LHCN-M2 (cell line): ENCODE measurements at places on chromosomes 11 and 22.
A peak's percentile ranks its signal among the peaks of the same experiment; 100 is the strongest.

GRCh38 chr11:35593143-35593542, 25.1 kb upstream of the FJX1 start:
- peak; percentile 98 for DNase-seq

DNA sequence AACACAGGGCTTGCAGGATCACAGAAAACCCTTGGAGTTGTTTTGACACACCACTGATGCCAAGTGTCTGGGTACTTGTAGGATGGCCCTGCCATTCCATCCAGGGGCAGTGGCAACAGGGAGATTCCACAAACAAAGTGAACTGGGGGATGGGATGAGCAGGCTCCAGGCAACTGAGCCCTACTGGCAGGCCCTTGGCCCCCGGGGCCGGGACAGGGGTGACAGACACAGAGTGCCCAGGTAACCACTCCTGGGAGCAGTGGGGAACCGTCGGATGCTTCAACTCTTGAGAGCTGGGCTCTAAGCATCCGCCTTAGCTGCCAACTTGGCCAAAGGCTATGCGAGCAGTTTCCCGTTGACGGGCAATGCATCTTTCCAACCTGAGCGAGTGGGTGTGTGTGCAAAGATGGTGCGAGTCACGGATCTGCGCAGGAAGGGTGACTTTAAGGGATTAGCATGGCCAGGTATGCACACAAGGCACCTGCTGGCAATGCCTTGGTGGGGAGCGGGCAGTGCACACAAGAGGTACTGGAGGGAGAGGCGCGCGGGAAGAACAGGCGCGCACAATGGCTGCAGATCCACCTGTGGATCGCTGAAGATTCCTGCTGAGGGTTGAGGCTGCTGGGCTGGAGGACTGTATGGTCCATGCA, 83.1 kb upstream of the PRODH start:
- no peak for DNase-seq

GRCh38 chr11:79758325-79758724, 317.5 kb upstream of the TENM4 start:
- no peak for DNase-seq

DNA sequence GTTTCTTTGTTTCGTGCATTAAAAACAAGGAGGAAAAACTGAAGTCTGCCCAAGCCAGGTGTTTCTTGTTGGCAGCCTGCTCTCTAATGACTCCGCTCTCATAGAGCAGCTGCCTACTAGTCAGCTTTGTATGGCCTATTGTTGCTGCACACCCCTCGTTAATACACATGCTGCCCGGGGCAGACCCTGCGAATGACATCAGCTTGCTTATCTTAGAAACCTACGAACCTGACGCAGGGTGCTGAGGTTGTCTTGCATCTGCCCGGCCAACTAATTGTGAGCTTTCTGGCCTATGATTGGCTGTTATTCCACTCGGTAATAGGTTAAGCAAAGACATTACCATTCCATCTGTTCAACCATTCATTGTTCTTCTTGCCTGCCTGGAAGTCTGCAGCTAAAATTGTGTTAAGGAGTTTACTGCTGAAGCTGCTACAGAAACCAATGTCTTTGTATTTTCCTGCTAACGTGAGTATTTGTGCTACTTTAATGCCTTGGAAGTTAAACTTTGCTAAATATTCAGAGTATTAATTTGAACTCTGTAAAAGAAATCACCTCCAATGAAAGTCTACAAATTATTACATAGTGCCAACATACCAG, 37.5 kb downstream of the ZC3H12C start:
- DNase-seq = peak; percentile 25

- no peak for DNase-seq
Measured at GRCh38 chr11:132839236-132839945, 692.9 kb downstream of the OPCML start.

- peak; percentile 80 for DNase-seq
Measured at GRCh38 chr11:44036811-44037657, 10.7 kb upstream of the ACCSL start.

DNA sequence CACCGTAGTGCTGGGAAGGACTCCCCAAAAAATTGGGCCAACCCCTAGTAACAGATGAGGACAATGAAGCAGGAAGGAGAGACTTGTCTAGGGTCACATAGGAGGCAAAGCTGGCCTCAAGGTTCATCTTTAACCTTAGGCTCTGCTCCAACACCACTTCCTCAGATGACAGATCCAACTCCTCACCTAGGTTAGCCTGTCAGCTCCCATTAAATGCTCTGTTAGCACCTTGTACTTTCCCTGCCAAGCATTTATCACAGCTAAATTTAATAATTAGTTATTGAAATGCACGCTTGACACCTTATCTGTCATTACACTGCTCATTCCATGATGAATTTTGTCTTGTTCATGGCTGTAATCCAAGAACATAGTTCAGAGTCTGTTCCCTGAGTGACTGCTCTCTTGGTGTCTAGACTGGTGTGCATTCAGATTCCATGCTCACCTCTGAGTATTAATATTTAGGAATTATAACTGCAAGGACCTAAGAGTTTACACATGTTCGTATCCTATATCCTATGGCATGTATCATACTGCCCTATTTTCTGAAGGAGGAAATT, 18.6 kb downstream of the MAP6 start:
- DNase-seq = no peak

- no peak for DNase-seq
Measured at GRCh38 chr11:46348566-46349401, 1.5 kb downstream of the DGKZ start.

- no peak for DNase-seq
Measured at GRCh38 chr11:64250415-64251015, 815 bp upstream of the PLCB3 start.

DNA sequence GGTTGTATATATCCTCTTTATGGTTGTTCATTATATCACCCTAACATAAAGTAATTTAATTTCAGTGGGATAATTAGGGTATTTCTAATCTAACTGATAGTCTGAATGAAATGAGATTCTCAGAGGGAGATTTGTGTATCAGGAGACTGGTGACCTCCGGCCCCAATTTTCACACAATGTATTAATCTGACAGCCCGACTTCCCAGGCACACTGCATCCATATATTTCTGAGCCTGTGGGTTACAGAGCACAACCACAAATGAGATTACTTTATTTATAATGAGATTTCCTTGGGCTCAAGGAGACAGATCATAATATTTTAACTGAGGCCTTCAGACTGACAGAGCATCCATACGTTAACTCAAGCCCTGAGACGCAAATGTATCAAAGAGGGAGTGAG, 125.9 kb downstream of the RCN1 start:
- no peak for DNase-seq

- no peak for DNase-seq
Measured at GRCh38 chr11:73187854-73188253, 30.2 kb upstream of the P2RY2 start.

GRCh38 chr11:11140510-11140909, 212.5 kb downstream of the CSNK2A3 start:
- no peak for DNase-seq

DNA sequence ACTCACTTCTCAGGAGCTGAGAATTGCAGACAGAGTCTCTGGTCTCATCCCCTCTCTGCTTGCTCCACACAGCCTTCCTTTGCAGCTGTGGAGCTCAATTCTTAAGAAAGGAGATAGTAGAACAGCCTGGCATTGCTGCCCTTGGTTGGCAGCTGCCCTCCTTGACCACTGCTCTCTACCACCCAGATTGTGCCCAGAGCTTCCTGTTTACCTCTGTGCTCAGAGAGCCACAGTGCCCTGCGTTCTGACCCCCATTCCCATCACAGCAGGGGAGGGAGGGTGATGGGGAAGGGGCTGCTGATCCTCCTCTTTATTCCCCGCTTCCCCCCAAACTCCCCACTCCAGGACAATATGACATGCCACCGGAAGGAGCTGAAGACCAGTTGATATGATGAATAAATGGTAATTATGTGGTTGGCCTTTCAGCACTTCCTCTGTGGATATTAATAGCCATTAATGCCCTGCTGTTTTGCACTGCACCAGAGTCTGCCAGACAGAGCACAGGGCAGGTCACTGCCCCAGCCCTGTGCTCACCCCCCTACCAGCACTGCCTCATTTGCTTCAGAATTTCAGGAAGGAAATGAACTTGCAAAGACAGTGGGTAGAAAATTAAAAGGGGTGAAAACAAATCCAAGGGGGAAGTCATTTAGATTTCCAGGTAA, 426.8 kb upstream of the CADM1 start:
- peak; percentile 40 for DNase-seq

DNA sequence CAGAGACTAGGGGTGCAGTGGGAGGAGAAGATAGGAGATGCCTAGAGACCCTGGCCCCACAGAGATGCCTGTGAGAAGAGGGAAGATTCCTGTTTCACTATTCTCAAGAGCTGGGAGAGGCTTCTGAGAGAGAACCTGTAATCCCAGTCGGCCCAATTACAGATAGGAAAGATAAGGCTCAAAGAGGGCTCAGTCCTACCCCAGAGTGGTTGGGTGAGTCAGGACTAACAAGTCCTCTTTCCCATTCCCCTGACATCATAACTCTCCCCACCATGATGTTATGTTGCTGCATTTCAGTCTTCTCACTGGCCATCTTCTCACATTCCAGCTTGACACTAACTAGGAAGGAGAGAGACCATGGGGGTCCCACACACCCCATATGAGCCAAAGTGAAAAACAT, 17.9 kb downstream of the ARHGEF12 start:
- DNase-seq = no peak

- no peak for DNase-seq
Measured at GRCh38 chr11:122888162-122888561, 5.6 kb downstream of the JHY start.

GRCh38 chr11:13277768-13278608, at the start of gene BMAL1:
BMAL1 (plus strand) TSS chr11:13277790; CDS start chr11:13354309, 76,519 bp downstream.
- DNase-seq = peak; percentile 30

DNA sequence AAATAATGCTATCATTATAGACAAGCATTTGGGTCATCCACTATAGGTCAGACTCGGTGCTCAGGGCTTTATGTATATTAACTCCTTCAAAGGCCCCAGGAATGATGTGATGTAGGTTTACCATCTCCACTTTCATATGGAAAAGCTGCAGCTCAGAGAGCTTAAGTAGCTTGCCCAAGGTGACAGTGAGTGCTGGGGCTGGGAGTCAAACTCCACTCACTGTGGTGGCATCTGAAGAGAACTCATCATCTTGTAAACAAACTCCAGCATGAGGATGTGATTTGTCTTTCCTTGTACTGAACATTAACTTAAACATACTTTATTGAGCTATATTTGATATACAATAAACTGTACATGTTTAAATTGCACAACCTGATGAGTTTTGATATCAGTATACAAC, 25.4 kb downstream of the TENM4 start:
- no peak for DNase-seq

DNA sequence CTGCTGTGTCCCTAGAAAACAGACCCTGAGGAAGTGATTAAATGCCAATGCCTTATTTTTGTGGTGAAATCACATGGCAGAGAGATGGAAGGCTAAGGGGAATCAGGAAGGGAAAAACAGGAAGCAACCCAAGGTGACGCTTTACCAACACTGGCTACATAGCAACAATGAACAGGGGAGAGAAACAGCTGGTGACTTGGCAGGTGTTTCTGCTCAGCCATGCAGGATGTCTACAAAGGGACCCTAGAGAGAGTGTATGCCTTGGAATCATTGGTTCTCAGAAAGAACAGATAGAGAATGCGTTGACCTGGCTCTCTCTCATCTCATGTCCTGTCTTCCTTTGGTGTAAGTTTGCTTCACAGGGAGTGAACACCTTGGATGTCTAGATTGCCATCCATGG, 911.9 kb downstream of the OPCML start:
- no peak for DNase-seq

- no peak for DNase-seq
Measured at GRCh38 chr11:129319751-129320150, 55.9 kb upstream of the BARX2 start.

DNA sequence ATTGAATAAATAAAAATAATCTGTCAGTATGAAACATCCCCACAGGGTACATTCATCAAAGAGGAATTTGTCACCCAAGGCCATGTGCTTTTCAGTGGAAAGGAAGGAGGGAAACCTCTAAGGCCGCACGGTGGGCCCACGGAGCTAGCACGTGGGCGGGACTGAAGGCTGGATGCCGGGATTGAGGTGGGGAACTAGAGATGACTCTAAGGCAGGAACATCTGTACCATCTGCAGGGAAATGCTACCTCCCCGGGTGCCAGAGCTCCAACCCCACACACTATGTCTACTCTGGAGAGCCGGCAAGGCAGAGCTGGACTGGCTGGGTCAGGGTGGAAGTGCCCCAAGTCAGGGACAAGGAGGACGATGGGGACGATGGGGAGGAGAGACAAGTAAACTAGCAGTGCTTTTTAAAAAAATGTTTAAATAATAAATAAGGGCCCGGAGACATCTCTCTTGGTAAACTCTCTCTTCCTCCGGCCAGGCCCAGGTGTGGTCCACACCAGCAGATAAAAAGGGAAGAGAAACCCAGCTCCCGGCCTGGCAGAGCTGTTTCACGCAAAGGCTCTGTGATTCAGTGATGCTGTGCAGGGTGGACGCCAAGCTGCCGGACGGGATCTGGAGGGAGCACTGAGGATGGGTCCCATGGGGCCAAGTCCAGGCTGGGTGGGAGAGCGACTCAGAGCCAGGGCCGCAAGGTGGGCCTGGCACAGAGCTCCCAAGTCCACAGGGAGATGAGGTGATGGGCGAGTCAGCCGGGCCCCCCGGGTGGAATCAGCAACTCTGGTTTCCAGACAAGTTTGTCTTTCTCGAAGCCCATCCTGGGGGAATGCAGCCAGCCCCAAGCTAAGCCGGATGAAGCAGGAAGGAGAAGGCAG, 5.8 kb downstream of the LIF start:
- peak; percentile 50 for DNase-seq

GRCh38 chr11:133399855-133400625, 132.3 kb downstream of the OPCML start:
- no peak for DNase-seq

- no peak for DNase-seq
Measured at GRCh38 chr11:85628771-85629341, 463 bp downstream of the TMEM126B start.

DNA sequence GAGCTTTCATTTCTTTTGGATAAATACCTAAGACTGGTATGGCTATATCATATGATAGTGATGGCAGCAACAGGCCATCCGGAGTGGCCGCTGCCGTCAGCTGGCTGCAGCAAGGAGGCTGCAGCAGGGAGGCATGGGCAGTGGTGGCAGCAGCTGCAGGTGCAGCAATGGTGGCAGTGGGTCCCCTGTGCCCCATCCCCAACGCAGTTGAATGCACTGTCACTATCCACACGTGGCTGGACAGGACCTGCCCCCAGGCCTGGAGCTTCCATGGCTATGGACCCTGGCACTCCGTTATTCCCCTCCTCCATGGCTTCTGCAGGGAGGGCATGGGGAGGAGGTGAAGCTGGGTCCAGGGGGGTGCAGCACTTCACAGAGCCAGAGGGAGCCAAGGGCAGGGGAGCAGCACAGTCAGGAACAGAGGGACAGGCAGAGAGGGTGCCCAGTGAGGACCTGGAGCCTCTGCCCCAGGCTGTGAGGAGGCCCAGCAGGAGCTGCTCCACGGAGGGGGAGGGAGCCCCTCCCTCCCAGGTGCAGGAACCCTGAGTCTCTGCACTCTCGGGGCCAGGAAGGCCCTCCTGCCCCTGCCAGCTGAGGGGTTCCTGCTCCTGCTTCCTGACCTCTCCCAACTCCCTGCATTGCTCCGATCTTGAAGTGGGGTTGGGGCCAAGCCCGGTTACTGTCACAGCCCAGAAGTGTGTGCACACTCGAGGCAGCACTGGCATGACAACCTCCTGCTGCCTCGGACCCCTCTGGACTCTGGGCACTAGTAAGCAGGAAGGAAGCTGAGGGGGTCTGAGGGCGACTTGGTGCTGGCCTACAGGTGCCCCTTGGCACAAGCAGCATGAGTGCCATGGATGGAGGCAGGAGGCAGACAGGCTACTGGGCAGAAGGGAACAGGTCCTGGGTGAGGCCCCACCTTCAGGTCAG, 466.3 kb downstream of the GUCY1A2 start:
- no peak for DNase-seq
